ENCODE measurements at places on chromosomes 3 and 15. TPM values are rescaled to one million over a fixed set of nuclear protein-coding genes. Genes with fewer than 3 reads are reported as not detected.

GRCh38 chr15:71291723-71292122 lies 176.5 kb downstream of the THSD4 start:
- no peak for DNase-seq

DNA sequence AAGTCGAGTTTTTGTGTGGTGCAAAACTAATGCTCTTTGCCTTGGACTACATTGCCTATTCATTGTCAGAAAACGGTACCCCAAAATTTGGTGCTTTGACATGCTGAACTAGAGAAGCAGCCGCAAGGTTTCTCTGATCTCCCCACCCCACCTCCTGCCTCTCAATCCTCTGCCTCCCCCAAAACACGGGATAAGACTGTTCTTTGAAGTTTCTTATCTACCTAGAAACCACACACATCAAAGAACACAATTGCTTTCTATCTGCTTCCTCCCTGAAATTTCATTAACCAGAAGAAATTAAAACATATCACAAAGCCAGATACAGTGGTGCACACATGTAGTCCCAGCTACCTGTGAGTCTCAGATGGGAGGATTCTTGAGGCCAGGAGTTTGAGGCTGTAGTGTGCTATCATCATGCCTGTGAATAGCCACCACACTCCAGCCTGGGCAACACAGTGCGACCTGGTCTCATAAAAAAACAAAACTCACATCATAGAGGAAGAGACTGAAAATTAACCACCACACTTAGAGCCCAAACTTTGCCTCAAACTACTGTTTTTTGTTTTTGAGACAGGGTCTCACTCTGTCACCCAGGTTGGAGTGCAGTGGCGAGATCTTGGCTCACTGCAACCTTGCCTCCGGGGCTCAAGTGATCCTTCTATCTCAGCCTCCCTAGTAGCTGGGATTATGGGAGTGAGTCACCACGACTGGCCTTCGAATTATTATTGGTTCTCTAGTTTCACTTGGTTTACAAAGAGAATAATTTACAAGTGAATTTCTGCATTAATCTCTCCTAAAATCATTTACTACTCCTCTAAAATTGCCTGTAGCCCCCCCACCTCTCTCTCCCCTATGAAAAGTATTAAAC lies 2.7 kb upstream of the PCNP start:
- DNase-seq, result peak; percentile 69

- no peak for DNase-seq
These were observed 521.0 kb downstream of the NTRK3 start for GRCh38 chr15:87735522-87735921.

DNA sequence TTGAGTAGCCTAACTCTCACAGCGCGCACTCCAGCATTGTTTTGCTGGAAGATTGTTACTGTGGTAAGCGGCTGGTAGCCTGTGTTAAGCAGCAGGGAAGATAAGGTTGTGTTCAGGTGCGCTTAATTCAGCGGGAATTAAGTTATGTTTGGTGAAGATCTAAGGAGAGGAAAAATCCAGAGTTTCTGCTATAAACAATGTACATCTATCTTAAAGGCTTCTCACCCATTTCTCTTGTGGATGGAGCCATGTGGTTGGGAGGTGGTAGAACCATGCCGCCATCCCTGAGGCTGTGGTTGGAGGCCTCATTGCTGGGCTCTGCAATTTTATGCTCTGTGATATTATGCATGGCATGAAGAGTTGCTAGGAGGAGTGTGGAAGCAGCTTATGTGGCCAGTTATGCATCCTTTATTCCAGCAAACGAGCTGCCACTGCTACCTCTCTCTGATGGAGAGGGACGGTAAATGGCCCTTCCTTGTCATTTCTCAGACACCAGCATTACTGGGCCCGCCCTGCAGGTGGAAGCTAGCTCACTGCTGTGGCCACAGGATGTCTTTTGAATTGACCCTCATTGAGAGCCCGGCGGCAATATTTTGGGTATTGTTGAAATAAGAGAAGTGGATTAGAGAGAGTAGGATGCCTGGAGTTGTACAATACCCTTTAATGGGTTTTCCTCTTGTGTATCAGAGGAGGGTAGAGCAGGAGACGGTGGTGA lies 1.3 kb downstream of the MINAR1 start:
- DNase-seq, result no peak

GRCh38 chr3:122947738-122948137 lies 79.8 kb downstream of the SEMA5B start:
- no peak for DNase-seq

GRCh38 chr3:48684054-48684349 lies 1.7 kb downstream of the NCKIPSD start:
- DNase-seq, result no peak

DNA sequence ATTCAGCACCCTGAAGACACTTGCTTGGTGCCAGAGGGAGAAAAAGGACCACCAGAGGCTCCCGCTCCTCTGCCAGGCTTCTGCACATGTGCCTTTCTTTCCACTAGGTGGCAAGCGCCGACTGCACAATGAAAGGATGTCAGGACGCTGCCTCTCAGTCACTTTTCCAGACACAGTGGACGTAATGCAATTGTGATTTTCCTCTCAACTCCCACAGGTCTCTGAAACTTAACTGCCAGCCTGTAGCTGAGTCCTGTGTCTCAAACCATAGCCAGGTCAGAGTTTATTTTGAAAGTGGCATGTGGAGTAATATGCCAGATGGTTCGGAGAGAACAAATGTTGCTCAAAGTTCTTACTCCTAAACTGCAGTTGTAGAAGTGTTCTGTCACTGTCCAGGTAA lies 162.9 kb downstream of the ITPR1 start:
- peak; percentile 66 for DNase-seq

- peak; percentile 9 for DNase-seq
These were observed 411.9 kb upstream of the CCDC54 start for GRCh38 chr3:106965307-106965706.

DNA sequence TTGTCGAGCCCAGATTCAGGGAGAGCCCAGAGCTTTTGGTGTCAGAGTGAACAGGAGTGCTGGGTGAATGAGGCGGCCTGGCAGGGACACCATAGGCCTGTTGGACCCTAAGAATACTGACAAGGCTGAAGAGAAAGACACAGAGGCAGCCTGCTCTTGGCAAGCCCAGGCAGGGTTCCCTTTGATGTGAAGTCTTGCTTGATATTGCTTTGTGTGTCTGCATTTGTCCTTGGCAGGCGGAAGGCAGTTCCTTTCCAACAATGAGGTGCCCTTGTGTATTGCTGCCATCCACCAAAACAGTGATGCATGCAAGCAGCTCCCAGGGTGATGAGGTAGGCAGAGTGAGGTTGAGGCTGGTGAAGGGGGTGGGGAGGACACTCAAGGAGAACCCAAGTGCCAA lies 152.7 kb upstream of the TSC22D2 start:
- no peak for DNase-seq

XIRP1 gene
- 0.12 TPM for total RNA-seq

Measured in M059J (cell line).